CD4-positive, alpha-beta T cell treated with Interferon gamma for 1 hour (primary cell): ENCODE measurements at places on chromosomes 7 and 10.

- no peak for DNase-seq
These were observed 94.1 kb downstream of the LRRC4 start for GRCh38 chr7:127937066-127937680.

GRCh38 chr7:83547526-83547925, 101.4 kb downstream of the SEMA3E start:
- DNase-seq, result no peak

GRCh38 chr7:80439894-80440821, 71.7 kb downstream of the GNAT3 start:
- DNase-seq, result no peak

DNA sequence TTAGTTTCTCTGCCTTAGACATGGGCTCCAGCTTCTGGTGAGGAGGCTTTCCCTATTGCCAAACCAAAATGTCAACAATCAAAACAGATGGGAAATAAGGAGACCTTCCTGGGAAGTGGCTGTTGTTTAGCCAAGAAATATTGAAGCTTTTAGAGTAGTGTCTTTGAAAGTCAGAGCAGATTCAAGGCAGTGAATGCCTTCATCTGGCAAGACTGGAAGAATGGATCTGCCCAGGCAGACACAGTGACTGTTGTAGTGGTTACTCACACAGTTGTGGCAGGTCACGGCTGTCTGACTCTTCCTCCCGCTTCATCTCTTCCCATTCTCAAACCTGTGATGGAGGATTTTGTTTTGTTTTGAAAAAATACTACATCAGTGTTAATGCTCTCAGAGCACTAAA, 154.1 kb upstream of the ADO start:
- DNase-seq, result no peak

DNA sequence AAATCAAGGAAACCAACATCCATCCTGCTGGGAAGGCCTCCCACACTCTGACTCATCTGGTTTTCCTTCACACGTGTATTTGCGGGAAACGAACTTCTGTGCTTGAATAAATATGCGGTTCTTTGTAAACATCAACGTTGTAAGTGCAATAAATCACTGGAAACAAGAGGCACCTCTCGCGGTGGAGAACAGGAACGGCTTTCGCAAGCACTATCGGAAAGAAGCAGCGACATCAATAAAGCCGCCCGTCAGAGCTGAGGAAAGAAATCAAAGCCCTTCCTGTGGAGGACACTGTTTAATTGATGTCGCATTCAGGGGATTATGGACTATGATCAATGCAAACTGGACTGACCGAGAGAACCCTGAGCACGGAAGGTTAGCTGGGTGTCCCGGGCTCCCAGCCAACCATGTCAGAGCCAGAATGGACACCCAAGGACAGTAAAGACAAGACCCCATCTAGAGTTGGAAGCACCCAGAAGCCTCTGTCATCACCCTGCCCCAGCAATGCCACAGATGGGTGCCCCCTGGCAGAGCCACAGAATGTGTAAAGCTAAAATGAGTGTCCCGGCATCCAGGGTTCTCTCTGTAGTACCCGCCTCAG, 37.6 kb downstream of the OAT start:
- DNase-seq, result no peak

- DNase-seq, result no peak
These were observed 696.3 kb upstream of the C7orf33 start for GRCh38 chr7:147894271-147894670.

- no peak for DNase-seq
These were observed 99.6 kb downstream of the PLXDC2 start for GRCh38 chr10:19915816-19916215.

- DNase-seq, result no peak
These were observed 206.6 kb upstream of the SH2B2 start for GRCh38 chr7:102080019-102080433.

- DNase-seq, result no peak
These were observed 148.6 kb downstream of the SH3PXD2A start for GRCh38 chr10:103706762-103707161.

DNA sequence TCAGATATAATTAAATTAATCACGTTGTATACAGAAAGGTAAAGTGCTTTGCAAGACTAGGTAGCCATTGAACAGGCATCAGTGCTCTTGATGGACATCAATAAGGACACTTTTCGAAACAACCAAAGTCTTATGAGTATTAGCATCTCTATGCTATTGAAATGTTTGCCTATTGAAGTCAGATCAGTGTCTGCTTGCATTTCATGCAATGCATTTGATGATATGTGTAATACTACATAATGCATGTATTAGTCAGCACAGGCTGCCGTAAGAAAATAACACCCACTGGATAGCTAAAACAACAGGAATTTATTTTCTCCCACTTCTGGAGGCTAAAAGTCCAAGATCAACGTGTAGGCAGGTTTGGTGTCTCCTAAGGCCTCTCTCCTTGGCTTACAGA, 209.3 kb upstream of the PLXDC2 start:
- DNase-seq, result no peak

- no peak for DNase-seq
These were observed 242.7 kb downstream of the CDK14 start for GRCh38 chr7:90838799-90839198.
